ENCODE measurements at places on chromosomes 13 and 19. TPM values are rescaled to one million over a fixed set of nuclear protein-coding genes. Genes with fewer than 3 reads are reported as not detected.

Gene PCSK4
- 5.8 TPM for polyA plus RNA-seq

Gene ATF5
- 11.1 TPM for polyA plus RNA-seq

Gene MADCAM1
- polyA plus RNA-seq = 0.81 TPM

Gene KCTD12
- polyA plus RNA-seq = 0.93 TPM

Gene TPTE2
- not detected for polyA plus RNA-seq

Measured in SK-N-SH (cell line).